Stimulated activated CD4-positive, alpha-beta T cell treated with anti-CD3 and anti-CD28 coated beads, Interleukin-4, amount 100 ng/mL, for 1 hour (primary cell): ENCODE measurements at places on chromosomes 5 and 9.
A peak's percentile ranks its signal among the peaks of the same experiment; 100 is the strongest.

DNA sequence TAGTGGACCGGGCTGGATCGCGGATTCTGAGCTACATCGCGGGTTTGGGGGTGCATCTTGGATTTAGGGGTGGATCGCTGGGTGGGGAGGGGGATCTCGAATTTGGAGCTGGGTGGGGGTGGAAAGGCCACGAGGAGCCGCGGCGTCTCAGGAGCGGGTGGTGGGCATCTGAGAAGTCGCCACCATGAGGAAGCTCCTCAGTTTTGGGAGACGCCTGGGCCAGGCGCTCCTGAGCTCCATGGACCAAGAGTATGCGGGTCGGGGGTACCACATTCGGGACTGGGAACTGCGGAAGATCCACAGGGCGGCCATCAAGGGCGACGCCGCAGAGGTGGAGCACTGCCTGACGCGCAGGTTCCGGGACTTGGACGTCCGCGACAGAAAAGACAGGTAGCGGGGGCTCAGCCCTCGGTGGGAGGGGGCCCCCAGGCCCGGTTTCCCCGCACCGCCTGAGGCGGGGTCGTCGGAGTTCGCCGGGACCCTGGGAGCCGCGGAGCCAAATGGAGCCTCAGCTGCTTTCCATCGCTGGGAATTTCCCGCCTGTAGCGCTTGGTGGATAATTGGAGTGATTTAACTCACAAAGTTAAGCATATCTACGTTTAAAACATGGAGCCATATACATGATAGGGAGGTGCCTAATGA lies 376 bp downstream of the ANKRD18B start:
- DNase-seq: peak; percentile 15

- no peak for DNase-seq
These were observed 562.6 kb downstream of the NR2F1-AS1 start for GRCh38 chr5:93018461-93018860.

GRCh38 chr5:3736926-3737325 lies 141.3 kb downstream of the IRX1 start:
- DNase-seq: no peak

DNA sequence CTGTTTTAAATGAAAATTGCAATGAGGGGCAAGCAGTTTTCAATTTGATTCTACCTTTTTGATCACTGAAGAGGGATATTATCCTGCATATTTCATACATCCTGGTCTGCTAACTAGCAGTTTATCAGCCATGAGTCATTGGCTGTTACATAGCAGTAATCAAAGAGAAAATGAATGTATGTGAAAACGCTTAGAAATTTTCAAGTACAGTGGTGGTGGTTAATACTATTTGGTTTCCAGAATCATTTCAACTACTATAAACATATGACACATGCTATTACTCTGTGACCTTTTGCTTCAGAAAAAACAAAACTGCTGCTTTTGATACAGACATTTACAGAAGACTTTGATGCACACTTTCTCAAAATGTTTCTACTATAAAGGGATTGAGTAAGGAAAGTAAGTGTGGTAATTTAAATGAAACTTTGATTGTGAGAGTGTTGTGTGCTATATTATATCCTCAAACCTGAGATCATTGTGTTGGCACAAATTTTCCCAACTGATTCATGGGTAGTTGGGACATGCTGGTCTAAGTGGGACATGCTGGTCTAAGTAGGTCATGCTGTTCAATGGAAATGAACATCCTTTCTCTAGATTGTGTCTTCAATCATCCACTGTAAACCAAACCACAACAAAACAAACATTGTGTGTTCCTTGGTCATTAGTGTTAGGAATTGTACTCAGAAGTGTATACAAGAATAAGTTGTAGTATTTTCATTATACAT lies 5.1 kb downstream of the RNF14 start:
- no peak for DNase-seq

GRCh38 chr9:98911042-98911441 lies 32.7 kb upstream of the COL15A1 start:
- DNase-seq: no peak

DNA sequence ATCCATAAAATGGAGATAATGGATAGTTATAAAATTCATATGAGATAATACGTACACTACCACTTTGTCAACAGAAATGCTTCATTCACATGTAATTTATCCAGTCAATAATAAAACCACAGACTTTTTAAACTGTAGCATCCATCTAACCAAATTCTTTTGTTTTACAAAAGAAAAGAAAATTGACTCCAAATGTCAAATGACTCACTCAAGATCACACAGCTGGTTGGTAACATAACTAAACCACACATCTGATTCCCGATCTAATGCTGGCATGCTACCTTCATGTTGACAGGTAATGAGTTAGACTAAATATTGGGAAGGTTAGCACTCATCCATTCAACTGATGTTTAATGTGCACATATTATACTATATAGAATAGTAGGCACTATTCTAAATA lies 4.9 kb downstream of the FRMD3 start:
- DNase-seq: no peak

- DNase-seq: no peak
These were observed 61.6 kb downstream of the ANXA1 start for GRCh38 chr9:73213300-73213699.

DNA sequence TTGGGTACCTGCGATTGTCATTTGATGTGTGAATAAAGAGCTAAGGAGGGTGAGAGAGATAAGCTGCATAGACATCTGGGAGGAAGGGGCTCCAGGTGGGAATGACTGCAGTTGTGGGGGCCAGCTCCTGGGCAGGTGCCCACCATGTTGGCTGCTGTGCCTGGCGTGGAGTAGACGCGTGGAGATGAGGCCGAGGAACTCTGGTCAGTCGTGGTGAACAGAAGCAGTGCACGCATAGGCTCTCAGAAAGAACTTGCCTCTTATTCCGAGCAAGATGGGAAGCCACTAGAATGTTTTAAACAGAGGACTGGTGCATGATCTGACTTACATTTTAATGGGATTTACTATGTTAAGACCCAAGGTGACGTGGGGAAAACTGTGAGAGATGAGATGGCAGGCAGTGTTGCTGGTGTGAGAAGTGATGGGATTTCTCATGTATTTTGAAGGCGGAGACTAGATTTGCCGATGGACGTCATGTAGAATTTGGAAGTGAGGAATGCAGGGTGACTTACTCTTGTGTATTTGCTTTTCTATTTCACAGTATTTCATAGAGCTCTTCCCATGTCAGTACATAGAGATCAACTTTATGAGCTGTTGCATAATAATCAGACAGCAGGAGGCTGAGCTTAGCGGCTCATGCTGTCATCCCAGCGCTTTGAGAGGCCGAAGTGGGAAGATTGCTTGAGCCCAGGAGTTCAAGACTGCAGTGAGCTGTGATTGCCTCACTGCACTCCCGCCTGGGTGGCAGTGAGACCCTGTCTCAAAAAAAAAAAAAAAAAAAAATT lies 71.1 kb downstream of the EHMT1 start:
- no peak for DNase-seq

- DNase-seq: no peak
These were observed 20.8 kb upstream of the ACTBL2 start for GRCh38 chr5:57503433-57503832.

DNA sequence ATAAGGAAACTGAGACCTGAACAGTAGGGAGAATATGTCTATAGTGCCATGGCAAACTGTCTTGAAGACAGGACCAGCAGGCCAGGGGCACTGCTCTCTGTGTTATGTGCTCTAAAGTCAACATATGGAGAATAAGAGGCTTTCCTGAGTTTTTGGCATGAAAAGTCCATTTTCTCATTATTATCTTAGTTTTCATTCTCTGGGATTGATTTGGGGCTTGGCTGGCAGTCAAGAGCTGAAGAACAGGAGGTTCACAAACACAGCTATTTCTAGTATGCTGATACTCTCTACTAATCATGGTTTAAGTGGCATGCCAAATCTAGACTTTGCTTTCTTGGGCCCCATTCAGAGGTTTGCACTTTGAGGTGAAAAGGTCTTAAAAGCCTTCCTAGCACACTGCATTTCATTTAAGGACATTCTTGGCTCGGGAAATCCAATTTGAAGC lies 404.4 kb downstream of the ZNF608 start:
- DNase-seq: no peak

GRCh38 chr5:94784536-94785505 lies 166.4 kb downstream of the SLF1 start:
- no peak for DNase-seq

GRCh38 chr5:63743096-63743798 lies 219.0 kb downstream of the HTR1A start:
- DNase-seq: no peak

DNA sequence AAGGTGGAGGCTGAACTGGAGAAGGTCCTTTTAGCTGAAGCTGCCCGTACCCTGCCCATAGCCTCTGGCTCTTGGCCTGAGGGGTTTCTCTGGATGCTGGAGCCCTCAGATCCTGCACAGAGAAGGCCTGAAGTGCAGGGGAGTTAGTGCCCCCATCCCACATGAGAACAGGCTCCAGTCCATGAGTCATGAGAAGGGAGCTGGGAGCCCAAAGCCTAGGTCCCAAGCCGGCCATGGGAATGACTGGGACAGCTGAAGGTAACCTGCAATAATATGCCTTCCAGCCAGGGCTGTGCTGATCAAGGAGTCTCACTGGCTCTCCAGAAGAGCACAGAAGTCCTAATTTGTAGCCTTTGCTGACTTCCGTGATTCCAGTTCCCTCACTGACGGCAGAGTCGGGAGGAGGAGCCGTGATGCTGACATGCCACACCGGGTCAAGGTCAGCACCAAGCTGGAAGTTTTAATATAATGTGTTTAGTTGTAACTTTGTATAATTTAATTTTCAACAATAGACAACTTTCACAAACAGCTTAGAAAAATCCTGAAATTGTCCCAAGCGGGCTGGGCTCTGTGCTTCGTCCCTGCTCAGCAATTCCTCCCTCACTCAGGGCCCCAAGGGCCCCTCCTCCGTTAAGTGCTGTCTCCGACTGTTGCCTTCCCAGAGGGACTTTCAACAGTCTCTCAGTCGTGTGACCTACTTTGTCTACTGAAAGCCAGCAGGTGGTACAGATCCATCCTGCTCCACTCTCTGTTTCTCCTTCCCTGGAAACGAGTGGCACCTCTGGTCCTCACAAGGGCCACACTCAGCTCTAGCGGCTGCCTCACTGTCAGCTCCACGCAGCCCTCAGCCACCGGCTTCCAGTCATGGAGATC lies 387.8 kb downstream of the GADD45G start:
- DNase-seq: no peak

DNA sequence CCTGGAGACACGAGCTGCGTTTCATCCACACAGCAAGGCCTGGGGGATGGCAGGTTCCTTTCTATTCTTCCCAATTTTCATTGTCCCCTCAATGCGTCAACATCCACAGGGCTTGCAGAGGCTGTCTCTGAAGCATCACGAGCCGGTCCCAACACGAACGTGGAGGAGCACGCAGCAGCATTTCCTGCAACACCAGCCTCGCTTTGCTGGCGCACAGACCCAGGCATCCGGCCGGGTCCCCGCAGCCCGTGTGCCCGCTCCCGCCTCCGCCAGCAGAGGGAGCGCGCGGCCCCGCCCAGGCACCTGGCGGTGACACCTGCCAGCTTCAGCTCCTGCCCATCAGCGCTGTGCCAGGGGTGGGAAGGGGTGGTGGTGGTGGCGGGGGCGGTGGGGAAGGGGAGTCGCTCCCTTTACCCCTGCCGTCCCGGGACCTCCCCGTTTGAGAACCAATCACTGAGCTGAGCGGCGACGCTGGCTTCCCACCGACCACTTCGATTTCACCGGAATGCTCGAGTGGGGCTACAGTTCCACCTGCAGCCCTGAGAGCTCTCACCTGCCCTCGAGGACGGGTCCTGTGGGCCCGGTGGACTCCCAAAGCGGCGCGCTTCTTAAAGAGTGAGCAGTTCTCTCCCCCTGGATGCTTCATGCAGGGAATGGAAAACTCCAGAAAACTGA lies 464.5 kb downstream of the ICE1 start:
- DNase-seq: peak; percentile 30

DNA sequence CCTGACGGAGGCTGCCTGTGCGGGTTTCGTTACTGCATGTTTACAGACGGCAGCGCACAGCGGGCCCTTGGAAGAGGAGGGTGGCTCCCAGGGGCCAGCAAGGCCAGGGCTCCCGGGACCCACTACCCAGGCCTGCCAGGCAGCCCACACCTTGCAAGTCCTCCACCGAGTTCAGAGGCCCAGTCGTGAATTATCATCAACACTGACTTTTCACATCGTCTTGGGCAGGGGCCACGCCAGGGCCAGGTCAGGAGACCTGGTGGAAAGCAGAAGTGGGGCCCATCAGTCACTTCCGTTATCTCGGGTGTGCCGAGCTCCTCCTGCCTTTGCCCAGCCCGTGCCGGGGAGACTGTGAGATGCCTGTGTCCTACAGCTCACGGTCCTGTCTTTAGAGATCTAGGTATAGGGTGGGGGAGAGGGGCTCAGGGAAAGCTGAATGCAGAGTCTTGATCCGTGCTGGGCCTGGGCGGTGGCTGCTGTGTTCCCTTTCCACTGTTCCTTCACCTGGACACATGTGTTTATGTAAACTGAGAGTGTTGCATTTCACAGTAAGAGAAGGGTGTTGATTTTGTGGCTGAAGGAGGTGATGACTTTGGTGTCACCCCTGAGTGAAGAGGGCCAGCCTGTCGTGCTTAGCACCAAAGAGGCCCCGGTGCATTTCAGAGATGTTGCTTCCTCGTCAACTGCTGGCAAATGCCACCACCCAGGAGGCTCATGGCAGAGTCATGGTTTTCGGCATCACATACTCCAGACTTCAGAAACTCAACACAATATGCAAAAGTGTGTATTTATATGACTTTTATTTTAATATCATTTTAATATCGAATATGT lies 175.2 kb downstream of the GAPVD1 start:
- DNase-seq: no peak

DNA sequence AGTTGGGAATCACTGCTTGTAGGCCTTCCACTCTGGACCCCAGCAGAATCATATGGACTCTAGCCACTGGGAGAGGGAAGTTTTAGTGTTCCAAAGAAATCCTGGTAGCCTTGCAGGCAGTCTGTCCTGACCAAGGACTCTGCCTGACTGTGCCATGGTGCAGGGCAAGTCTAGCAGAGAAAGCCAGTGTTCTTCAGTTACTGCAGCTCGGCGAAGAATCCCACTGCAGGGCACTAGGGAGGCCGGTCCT lies 20.3 kb upstream of the MATR3 start:
- DNase-seq: no peak

DNA sequence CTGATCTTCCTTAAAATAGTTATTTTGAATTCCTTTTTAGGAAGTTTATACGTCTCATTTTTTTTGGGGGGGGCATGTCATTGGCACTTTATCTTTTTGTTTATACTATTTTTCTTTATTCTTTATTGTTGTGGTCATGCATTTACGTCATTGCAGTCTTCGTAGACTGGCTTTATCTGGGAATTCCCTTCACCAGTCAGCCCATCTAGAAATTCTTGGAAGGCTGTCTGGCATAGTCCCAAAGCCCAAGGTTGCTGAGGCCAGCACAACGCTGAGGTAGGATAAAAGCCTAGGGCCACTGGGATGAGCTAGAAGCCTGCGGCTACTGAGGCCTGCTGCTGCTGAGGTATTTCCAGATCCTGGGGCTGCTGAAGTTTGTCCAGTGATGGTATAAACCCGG lies 121.5 kb downstream of the ISOC1 start:
- DNase-seq: no peak
